ENCODE measurements at places on chromosomes 7 and 10.

- DNase-seq: no peak
Measured at GRCh38 chr10:104406715-104407650, 53.4 kb downstream of the CFAP58 start.

DNA sequence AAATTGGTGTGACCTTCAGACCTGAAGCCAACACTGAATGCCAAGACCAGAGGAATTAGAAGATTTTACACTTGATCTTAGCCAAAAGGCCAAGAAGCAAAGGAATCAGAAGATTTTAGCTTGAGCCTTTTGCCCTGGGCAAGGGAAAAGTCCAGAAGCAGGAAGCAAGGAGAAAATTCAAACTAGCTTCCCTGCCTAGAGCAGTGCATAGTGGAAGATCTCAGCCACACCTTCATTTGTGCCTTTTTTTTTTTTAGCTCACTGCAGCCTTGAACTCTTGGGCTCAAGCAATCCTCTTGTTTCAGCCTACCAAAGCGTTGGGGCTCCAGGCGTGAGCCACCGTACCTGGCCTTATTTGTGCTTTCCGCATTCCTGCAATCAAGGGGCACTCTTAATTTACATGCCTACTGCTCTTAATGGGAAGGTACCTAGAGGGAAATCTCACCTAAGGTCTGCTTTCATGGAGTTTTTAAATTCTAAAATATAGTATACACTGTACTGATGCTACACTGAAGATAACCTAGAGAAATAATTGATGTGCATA lies 8.3 kb upstream of the PIP4K2A start:
- no peak for DNase-seq

DNA sequence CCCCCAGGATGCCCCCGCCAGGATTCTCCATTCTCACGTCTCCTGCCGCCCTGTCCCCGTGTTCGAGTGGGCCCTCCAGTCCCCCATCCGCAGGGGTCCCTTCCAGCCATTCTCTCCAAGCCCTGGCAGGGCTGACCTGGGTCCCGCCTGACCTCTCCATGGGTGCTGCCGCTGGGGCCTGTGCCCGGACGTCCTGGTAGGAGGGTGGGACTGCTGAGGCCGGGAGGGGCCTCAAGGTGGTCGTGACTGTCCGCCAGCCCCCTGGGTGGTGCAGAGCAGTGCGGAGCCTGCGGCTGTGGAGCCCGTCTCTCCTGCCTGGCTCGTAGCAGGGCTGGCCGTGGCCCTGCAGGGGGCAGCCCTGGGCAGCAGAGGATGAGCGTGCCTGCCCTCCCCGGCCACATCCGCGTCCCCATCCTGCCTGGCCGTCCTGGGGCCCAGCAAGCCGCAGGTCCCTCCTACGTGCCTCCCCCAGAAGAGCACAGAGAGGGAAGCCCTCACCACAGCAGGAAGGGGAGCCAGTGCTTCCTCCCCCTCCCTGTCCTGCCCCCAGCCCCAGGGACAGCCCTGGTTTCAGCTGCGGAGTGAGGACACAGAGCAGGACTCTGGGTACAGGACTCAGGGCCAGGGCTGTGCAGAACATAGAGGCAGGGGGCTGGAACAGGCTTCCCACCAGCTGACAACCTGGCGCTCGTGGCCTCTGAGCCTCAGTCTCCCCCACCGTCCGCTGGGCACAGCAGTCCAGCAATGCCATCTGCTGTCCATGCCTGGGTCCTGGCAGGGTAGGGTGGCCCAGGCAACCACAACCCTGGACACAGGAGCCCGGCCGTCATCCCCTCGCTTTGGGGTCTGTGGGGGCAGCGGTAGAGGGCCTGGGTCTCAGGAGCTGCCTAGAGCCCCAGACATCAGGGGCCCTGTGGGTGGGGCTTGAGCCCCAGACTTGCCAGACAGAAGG lies 1.5 kb upstream of the GRIFIN start:
- DNase-seq: no peak

DNA sequence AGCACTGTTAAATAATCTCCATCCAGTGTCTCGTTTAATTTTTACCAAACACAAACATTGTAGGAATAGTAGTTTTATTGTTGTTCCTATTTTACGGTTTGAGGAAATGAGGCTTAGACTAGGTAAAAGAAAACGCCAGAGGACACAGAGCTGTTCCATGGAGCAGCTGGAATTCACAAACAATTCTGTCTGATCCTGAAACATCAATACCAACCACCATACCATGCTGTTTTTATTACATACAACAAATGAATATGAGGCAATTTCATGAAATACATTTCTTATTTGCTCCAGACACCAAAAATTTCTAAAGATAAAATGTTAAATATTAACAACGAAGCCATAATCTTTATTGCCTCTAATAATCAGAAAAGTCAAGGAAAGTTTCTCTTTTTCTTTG lies 9.4 kb downstream of the MALRD1 start:
- no peak for DNase-seq

GRCh38 chr7:67311901-67312300 lies 315.3 kb downstream of the TYW1 start:
- DNase-seq: no peak

DNA sequence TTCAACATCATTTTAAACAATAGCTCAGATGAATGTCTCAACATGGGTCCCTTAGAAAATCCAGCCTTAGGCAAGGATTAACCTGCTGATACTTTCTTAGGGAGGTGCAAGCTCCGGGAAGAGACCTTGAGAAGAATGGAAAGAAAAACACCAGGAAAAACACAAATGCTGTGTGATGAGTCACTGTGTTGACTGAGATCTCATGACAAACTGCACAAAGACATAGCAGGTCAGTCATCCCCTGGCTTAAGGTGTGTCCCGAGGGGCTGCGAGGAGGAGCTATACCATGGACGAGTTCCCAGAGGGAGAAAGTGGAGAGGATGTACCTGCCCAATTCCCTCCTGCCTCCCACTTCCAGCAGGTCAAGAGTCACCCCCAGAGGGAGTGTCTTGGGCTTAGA lies 98.0 kb downstream of the TEX36 start:
- no peak for DNase-seq

GRCh38 chr7:24239260-24239659 lies 44.7 kb upstream of the NPY start:
- DNase-seq: no peak

DNA sequence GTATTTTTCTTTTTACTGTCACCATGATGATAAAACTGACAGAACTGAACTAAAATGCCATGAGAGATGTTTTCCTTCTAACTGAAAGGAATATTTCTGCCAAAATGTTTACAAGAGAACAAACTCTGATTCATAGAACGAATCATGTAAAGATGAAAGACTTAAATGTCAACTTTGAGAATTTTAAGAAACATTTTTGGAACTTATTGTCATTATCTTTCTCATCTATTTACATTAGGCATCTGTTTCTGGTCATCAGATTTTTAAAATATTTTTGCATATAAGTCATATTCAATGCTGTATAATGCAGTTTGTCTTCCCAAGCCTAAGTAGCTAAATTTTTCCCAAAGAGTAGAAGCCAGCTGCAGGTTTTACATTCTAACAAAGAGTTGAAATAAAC lies 358.5 kb downstream of the TFEC start:
- no peak for DNase-seq

All from breast epithelium (tissue), 4 donors.